ENCODE measurements at places on chromosomes 3 and 15.
A peak's percentile ranks its signal among the peaks of the same experiment; 100 is the strongest.

DNA sequence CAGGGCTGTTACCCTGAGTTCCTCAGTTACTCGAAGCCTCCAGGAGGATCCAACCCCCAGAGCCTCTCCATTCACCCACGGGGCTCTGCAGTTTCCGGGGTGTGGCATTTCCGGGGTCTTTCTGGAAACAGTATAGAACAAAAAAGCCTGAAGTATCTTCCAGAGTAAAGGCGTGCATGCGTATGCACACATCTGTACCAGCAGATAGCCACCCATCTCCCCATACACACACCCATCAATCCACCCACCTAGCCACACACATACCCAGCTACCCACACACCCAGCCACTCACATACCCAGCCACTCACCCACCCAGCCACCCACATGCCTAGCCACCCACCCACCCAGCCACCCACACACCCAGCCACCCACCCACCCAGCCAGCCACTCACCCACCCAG is 2.9 kb upstream of the DNAJB8 start:
- no peak for DNase-seq

- DNase-seq, result no peak
These were observed 131.1 kb upstream of the NUDT16 start for GRCh38 chr3:131250466-131250865.

- no peak for DNase-seq
These were observed 18.7 kb upstream of the ZXDC start for GRCh38 chr3:126494204-126494969.

DNA sequence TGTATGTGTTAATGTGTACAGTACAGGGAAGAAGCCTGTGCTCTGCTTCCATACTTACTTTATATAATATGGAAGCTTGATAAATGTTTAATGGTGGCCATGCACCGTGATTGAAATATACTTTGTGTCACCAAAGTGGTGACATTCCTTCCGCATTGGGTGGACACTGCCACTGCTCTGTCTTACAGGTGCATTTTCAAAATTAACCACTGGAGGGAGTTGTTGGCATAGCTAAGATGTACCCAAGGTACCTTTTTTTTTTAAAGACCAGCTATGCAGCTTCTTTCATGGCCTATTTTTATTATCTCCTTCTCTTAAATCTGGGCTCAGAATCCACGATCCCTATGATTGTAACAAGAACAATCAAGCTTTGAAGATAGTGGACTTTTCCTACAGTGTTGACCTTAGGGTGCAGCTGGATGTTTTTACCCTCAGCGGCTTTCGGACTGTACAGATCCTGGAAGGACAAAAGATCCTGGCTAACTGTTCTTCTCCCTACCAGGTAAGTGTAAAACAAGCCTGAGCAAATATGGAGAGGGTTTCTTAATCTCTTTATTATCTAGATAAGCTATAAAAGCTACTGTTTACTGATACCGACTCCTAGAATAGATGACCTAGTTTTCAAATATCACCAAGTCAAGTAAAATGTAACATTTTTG is 21.6 kb upstream of the PAK6 start:
- peak; percentile 36 for DNase-seq

DNA sequence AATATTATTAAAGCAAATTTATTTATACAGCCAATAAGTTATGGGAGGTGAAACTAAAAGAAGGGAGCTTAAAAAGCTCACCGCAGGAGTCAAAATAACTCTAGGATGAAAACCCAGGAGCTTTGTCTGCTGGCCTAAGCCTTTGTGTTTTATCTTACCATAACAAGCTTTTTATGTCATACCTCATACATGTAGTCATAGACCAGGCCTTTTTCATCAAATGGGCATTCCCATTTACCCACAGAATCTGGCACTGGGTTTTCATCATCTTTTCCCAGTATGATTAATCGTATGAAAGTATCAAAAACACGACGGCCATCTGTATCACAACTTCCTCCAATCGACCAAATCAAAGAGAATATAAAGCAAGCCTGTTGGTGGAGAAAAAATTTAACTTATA is 122.8 kb downstream of the DNAH12 start:
- no peak for DNase-seq

DNA sequence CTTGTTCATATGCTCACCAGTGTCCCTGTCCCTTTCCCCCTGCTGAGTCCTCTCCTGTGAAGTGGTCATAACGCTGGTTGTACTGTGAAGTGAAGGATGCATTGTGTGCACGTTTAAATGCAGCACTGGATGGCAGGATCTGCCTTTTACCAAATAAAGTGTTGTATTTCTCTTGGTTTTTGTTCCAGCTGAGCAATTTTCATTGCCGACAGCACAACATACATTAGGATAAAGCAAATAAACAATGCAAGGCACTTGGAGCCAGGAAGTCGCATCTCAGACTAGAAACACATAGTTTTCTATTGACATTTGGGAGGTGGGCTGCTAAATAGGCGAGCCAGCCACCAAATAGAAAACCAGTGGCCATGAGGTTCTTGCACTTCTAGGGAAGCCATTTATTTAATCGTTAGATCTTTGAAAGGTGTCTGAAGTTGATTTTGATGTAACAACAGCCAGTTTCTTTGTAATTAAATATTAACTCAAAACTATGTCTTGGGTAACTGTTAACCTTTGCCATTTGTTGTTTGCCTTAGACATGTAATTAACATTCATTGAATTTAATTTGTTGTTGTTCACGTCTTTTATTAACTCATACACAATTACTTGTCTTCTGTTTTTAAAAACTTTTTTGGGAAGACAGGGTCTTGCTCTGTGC is 185.3 kb downstream of the FNDC3B start:
- no peak for DNase-seq

DNA sequence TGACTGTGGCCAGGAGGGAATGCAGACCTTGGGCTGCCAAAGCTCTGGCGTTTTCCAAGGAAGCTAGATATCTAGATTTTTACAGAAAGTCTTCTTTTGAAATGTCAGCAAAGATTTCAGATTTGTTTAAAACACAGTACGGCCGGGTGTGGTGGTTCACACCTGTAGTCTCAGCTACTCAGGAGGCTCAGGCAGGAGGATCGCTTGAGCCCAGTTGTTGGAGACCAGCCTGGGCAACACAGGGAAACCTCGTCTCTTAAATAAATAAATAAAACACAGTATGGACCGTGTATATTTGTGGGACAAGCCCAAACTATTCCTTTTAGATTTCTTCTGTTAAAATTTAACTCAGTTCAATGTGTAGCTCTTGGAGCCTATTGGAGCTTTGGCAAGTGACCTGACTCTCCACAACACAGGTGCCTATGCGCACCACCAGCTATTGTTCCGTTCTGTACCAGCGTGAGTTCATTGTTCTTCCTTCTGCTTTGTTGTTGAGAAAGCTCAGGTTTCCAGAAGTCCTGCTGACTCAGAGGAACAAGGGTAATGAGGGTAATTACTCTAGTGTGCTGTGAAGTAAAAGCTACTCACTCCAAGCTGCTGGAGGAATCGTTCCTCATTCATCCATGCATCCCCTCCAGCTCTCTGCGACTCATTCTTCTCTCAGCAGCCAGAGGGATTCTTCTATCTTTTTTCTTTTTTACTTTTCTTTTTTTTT is 73.1 kb upstream of the SLC6A6 start:
- no peak for DNase-seq

Data from fibroblast of skin of left quadriceps (primary cell).